Activated T-helper 2 cell treated with anti-CD3 and anti-CD28 coated beads, Interferon-gamma antibody, Interleukin-2, Interleukin-4, amounts not matched to agents 10 μg/mL and 5 μg/mL and 100 μg/mL, durations not matched to agents 14 hours and 24 hours and 36 hours (primary cell): ENCODE measurements at places on chromosomes 6 and 20. TPM values are rescaled to one million over a fixed set of nuclear protein-coding genes. Genes with fewer than 3 reads are reported as not detected.

- no peaks in the 10 kb centered on the region for H3K4me1 ChIP-seq
- H3K27ac ChIP-seq, result no peak overlapping the region
- H3K27me3 ChIP-seq, result no peaks in the 10 kb centered on the region
- H3K36me3 ChIP-seq, result no peaks in the 10 kb centered on the region
Observed at GRCh38 chr20:23551383-23551782, 16.9 kb downstream of the CST9L start.

DNA sequence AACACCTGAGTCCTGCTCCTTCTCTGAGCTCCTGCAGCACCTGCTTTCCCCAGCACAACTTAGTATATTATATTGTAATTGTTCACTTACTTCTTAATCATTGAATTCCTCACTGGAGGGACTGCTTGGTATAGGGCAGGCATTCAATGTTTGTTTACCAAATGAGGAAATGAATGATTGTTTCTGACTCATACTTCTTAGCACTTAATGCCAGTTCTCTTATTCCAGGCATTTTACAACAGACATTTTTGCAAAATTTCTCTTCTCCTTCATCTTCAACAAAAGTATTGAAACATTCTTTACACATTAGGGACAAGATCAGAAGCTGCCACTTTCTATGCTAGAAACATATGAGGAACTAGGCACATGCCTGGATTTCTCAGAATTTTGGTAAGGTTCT lies 119.4 kb downstream of the TBX18 start:
- no peaks in the 10 kb centered on the region for H3K36me3 ChIP-seq
- DNase-seq, result no peak
- no peaks in the 10 kb centered on the region for H3K4me1 ChIP-seq
- H3K27me3 ChIP-seq, result no peaks in the 10 kb centered on the region
- H3K4me3 ChIP-seq, result no peak overlapping the region

DNA sequence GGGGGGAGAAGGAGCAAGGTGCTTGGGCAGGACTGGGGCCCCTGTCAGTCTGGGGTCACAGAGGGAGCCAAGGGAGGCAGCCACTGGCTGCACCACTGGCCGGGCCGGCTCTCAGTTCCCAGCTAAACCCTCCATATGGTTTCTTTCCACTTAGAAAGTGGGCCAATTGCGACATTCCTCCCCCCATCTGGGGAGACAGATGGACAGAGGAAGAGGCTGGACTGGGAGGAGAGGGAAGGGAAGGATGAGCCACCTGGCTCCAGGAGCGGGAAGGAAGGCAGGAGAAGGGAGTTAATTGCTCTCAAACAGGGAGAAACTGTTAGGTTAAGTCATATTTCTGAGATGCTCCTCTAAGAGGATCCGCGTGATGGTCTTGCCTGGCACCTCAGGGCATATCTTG lies 82.2 kb downstream of the GRM4 start:
- H3K27me3 ChIP-seq, result no peaks in the 10 kb centered on the region
- no peak overlapping the region for H3K4me3 ChIP-seq
- H3K4me1 ChIP-seq, result no peaks in the 10 kb centered on the region
- DNase-seq, result no peak
- no peak overlapping the region for H3K27ac ChIP-seq
- no peaks in the 10 kb centered on the region for H3K36me3 ChIP-seq

GRCh38 chr6:30206799-30207618 lies 6.2 kb downstream of the TRIM26 start:
- H3K4me1 ChIP-seq, result peaks cover 49% of the 10 kb centered on the region
- H3K27ac ChIP-seq, result no peak overlapping the region
- no peaks in the 10 kb centered on the region for H3K27me3 ChIP-seq
- H3K4me3 ChIP-seq, result no peak overlapping the region
- H3K36me3 ChIP-seq, result peaks cover 55% of the 10 kb centered on the region

The GJA1 gene
- not detected in 2 replicates for total RNA-seq
